Esophagus muscularis mucosa (tissue), 4 donors: ENCODE measurements at places on chromosomes 4 and X. TPM values are rescaled to one million over a fixed set of nuclear protein-coding genes. Genes with fewer than 3 reads are reported as not detected.

GRCh38 chr4:13461191-13461905, 22.8 kb downstream of the RAB28 start:
- H3K27ac ChIP-seq, result no peak overlapping the region
- no peak overlapping the region for H3K4me3 ChIP-seq
- DNase-seq, result no peak
- H3K4me1 ChIP-seq, result peaks cover 7% of the 10 kb centered on the region

DNA sequence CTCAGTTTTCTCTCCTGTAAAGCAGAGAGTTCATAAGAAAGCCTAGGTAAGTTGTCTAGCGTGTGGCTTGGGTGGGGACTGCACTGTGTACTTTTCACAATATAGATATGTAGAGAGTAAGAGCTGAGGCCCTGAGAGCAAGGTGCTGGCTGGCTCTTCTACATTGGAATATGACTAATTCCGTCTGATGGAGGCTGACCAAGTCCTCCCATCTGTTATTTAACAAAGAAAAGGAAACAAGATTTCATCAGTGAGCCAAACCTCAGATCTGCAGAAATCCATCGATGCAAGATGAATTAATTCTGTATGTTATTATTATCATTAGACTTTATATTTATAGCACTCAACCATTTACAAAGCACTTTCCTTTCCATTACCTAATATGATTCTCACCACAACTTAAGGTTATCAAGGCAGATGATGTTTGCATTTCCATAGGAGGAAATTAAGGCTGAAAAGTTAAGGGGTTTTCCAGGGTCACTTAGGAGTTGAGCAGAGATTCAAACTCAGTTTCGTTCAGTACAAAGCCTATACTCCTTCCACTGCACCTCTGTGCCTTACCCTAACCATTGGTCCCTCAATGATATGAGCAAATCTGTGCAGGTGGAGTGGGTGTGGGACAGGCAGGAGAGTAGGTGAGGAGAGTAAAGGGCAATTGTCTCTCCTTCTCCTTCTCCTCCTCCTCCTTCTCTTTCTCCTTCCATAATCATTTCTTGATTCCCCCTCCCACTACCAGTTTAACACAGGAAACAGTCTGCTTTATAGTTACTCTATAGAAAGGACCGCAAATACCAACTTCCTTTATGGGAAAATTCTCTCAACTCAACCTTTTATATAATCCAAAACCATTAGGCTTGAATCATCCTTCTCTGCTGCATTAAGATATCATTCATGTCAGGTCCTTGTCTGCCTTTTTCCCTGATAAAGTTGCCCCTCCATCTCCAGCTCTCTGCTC, 27.6 kb upstream of the SRD5A3 start:
- peaks cover 11% of the 10 kb centered on the region for H3K4me1 ChIP-seq
- no peak for DNase-seq
- H3K4me3 ChIP-seq, result no peak overlapping the region
- H3K27ac ChIP-seq, result no peak overlapping the region
- H3K27me3 ChIP-seq, result no peaks in the 10 kb centered on the region
- no peaks in the 10 kb centered on the region for H3K36me3 ChIP-seq

DNA sequence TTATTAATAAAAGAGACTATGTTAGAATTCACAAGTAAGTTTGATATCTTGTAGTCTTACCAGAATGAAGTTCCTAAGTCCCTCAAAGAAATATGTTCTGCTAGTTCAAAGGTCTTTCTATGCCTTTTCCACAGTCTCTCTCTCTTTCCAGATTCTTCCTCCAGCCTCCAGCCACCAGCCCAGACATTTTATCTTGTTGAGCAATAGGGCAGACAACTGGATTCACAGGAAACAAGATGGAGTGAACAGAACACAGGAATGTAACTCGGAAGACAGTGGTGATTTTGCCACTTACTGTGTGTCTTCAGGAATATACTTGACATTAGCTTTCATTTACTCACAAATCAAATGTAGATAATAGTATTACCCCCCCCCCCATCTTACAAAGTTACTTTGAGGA, 17.1 kb upstream of the CPEB2 start:
- no peaks in the 10 kb centered on the region for H3K27me3 ChIP-seq
- H3K27ac ChIP-seq, result no peak overlapping the region
- no peaks in the 10 kb centered on the region for H3K36me3 ChIP-seq
- H3K4me1 ChIP-seq, result no peaks in the 10 kb centered on the region
- no peak overlapping the region for H3K4me3 ChIP-seq

DNA sequence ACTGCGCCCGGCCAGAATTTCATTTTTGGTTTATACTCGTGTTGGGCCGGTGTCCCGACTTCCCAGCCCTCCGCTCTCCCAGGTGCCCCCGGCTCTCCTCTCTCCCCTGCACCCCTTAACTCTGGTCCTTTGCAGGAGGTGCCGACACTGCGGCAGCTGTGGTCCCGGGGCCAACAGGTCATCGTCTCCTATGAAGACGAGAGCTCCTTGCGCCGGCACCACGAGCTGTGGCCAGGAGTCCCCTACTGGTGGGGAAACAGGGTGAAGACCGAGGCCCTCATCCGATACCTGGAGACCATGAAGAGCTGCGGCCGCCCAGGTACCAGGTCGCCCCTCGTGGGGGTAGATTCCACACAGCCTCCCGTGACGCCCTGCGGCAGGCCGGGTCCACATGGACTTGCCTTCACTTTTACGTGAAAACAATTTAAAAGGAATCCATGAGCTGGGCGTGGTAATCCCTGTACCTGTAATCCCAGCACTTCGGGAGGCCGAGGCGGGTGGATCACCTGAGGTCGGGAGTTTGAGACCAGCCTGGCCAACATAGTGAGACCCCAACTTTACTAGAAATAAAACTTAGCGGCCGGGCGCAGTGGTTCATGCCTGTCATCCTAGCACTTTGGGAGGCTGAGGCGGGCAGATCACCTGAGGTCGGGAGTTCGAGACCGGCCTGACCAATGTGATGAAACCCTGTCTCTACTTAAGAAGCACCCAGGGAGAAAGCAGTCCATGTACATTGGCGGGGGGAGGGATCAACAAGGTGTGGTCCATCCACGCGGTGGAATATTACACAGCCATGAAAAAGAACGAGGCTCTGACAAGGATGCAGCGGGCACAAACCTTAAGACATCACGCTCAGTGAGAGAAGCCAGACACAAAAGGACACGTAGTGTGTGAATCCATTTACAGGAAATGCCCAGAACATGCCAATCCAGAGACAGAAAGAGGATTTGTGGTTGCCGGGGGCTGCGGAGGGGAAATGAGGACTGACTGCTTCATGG, 12.0 kb downstream of the PLCXD1 start:
- no peaks in the 10 kb centered on the region for H3K27me3 ChIP-seq
- H3K27ac ChIP-seq, result no peak overlapping the region
- no peaks in the 10 kb centered on the region for H3K4me1 ChIP-seq
- H3K36me3 ChIP-seq, result peaks cover 19% of the 10 kb centered on the region

GRCh38 chr4:181608181-181608580, 635.0 kb upstream of the TENM3 start:
- no peaks in the 10 kb centered on the region for H3K27me3 ChIP-seq
- no peak for DNase-seq
- H3K4me1 ChIP-seq, result no peaks in the 10 kb centered on the region
- H3K4me3 ChIP-seq, result no peak overlapping the region
- no peak overlapping the region for H3K27ac ChIP-seq

DNA sequence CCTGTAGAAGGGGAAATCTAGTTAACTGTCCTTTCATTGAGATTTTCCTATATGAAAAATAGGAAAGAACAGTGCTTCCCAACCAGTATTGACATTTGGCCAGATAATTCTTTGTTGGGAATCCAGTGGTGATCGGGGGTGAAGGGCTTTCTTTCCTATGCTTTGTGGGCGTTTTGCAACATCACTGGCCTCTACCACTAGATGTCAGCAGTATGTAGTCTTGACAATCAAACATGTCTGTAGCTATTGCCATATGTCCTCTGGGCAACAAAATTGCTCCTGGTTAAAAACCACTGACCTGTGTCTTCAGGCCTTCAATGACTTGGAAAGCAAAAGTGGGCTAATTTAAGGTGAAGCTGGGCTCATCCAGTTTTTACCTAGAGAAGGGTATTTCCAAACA, 658.5 kb downstream of the DACH2 start:
- no peaks in the 10 kb centered on the region for H3K36me3 ChIP-seq
- DNase-seq, result no peak
- no peak overlapping the region for H3K27ac ChIP-seq
- no peaks in the 10 kb centered on the region for H3K27me3 ChIP-seq

DNA sequence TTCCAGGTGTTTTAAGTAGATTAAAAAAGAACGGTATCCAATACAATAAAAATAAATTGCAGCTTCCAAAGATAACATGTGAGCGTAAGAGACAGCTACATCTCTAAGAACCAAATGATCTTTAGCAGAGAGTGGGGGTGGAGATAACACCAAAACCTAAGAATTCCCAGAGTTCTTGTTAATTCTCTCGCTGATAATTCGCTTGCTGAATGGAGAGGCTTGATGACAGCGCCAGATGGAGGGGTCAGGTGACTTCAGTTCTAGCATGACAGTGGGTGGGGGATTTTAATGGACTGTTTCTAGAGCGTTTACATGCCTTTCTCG, 2.3 kb downstream of the CLCN4 start:
- H3K27ac ChIP-seq, result no peak overlapping the region
- no peak overlapping the region for H3K4me3 ChIP-seq
- H3K27me3 ChIP-seq, result peaks cover 20% of the 10 kb centered on the region
- H3K36me3 ChIP-seq, result no peaks in the 10 kb centered on the region

- no peaks in the 10 kb centered on the region for H3K4me1 ChIP-seq
- no peaks in the 10 kb centered on the region for H3K27me3 ChIP-seq
- no peak overlapping the region for H3K27ac ChIP-seq
- H3K4me3 ChIP-seq, result no peak overlapping the region
- no peaks in the 10 kb centered on the region for H3K36me3 ChIP-seq
- no peak for DNase-seq
These were observed 645.0 kb upstream of the ATOH1 start for GRCh38 chr4:93183576-93183975.

DNA sequence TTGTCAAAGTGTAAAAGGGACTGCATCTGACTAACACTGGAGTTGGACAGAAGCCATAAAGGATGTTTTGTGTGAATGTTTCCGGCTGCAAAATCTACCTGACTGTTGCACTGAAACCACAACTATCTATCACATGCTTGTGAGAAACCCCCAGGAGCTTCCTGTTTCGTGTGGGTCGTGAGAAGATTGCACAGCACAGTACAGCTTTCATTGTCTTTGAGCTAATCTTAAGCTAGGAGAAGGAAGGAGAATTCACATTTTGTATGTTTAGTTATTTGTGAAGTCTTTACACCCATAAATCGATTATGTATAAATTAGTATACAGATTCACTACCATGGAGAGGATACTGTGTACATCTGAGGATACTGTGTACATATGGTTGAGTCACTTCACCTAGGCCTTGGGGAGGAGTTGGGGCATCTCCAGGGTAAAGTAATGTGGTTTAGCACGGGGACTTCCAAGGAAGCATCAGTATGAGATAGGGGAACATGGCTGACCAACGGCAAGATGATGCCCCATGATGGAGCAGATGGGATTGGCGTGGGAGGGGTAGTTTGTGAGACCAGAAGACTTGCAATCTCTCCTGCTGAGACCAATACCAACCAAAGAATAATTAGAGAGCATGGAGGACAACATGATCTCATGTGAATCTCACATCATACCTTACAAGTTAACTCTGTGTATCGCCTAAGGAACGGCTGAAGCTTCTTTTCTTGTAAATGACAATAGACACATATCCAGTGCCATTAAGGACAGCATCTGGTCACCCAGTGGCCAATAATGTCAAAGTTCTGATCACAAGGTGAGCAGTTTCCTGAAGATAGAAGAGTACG, 43.1 kb upstream of the FAM9C start:
- no peaks in the 10 kb centered on the region for H3K36me3 ChIP-seq
- H3K4me1 ChIP-seq, result peaks cover 14% of the 10 kb centered on the region
- no peak overlapping the region for H3K4me3 ChIP-seq
- H3K27ac ChIP-seq, result no peak overlapping the region
- DNase-seq, result no peak

Gene TMEM150C
- total RNA-seq, result 4.7 TPM

Gene KLB
- total RNA-seq, result not detected

Gene CSAG2
- not detected for total RNA-seq

Gene COL4A5
- 207 TPM for total RNA-seq

Gene DIPK2B
- total RNA-seq, result 12.5 TPM

Gene ASB12
- not detected for total RNA-seq
